Stimulated activated CD4-positive, alpha-beta T cell treated with anti-CD3 and anti-CD28 coated beads, Interleukin-12 subunit alpha, Interleukin-12 subunit beta, amount 100 ng/mL, for 48 hours (primary cell): ENCODE measurements at places on chromosomes 6 and 20.

GRCh38 chr20:37804584-37805566, 98.1 kb upstream of the VSTM2L start:
- no peak for DNase-seq

DNA sequence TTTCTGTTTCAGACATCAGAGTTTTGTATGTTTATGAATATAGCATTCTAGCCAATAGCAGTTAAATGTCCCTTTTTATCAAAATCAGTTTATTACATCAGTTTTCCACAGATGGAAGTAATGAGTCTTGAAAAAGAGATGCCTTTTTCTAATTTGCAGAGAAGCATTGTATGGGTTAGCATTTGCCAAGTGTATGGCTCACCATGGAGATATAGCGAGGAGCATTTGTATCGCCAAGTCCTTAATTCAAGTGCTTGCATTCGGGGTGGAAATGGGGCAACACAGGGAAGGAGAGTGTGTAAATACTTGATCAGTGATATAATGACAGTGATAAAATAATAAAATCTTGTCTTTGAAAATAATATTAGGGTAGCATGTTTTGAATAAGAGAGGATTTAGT, 42.9 kb downstream of the TXLNB start:
- no peak for DNase-seq

DNA sequence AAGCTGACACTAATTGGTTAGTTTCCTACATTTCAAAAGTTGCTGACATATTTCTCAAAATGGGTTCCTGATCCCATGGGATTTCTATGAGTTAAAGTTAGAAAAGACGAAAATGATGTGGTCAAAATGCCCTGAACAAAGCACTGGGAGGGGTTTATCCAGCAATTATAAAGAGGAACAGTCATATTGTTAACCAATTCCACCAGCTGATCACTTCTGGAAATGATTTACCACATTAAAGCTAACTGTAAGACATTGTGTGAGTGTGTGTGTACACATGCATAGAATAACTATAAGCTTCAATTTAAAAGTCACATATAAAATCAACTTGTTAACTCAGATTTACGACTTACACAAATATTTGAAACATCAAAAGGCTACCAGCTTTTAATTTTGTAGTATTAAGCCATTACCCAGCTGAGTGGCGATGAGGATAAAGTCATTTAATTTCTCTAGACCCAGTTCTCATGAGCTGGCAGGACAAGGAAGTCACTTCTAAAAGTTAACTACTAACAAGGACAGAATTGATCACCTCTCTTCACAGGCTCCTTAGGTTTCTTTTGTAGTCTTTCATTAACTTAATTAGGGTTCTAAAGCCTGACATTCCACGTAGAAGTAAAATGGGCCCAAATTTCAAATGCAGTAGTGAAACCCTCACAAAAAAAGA, 40.4 kb downstream of the MAN1A1 start:
- no peak for DNase-seq

GRCh38 chr6:169508452-169508851, 193.4 kb downstream of the WDR27 start:
- DNase-seq, result no peak

DNA sequence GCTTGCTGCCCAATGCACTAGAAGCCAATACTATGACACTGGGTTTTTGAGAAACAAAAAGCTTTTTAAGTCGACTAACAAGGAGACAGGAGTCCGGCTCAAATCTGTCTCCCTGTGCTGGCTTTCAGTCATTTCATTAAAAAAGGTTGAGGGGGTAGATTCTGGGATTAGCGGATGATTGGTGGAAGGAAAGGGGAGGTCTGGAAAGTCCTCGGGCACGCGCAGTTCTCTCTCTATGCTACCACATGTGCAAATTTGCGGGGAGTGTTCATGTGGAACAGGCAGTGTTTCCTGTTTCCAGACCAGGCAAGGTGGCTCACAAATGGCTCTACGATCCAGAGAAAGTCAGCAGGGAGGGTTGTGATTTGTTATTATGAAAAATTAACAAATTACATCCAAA, 89.1 kb upstream of the TOX2 start:
- DNase-seq, result no peak

DNA sequence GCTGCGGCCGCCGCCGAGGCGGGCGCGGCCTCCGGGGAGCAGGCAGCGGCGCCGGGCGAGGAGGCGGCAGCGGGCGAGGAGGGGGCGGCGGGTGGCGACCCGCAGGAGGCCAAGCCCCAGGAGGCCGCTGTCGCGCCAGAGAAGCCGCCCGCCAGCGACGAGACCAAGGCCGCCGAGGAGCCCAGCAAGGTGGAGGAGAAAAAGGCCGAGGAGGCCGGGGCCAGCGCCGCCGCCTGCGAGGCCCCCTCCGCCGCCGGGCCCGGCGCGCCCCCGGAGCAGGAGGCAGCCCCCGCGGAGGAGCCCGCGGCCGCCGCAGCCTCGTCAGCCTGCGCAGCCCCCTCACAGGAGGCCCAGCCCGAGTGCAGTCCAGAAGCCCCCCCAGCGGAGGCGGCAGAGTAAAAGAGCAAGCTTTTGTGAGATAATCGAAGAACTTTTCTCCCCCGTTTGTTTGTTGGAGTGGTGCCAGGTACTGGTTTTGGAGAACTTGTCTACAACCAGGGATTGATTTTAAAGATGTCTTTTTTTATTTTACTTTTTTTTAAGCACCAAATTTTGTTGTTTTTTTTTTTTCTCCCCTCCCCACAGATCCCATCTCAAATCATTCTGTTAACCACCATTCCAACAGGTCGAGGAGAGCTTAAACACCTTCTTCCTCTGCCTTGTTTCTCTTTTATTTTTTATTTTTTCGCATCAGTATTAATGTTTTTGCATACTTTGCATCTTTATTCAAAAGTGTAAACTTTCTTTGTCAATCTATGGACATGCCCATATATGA, 3.2 kb downstream of the MARCKS start:
- DNase-seq, result no peak

DNA sequence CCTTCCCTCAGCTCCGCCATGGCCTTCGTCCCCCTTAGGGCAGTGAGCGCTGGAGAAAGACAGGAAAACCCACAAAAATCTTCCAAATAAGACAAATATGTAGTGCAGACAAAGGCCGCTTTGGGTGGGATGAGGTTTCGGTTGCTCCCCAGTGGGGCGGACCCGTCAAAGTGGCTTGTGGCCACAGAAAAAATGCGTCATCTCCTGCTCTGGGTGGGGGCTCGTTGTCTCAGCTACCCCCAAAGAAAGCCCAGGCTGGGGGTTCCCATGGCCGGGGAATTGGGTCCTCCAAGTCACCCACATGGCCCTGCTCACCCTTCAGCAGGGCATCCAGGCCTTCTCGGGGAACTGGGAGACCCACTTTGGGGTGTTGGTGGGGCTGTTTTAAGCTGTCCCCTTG, 21.9 kb upstream of the SCUBE3 start:
- DNase-seq, result no peak

GRCh38 chr20:6651561-6651960, 115.9 kb upstream of the BMP2 start:
- no peak for DNase-seq
